ENCODE measurements at places on chromosomes 2 and 18.

- DNase-seq: no peak
These were observed 70.3 kb upstream of the DOCK10 start for GRCh38 chr2:225112362-225113126.

DNA sequence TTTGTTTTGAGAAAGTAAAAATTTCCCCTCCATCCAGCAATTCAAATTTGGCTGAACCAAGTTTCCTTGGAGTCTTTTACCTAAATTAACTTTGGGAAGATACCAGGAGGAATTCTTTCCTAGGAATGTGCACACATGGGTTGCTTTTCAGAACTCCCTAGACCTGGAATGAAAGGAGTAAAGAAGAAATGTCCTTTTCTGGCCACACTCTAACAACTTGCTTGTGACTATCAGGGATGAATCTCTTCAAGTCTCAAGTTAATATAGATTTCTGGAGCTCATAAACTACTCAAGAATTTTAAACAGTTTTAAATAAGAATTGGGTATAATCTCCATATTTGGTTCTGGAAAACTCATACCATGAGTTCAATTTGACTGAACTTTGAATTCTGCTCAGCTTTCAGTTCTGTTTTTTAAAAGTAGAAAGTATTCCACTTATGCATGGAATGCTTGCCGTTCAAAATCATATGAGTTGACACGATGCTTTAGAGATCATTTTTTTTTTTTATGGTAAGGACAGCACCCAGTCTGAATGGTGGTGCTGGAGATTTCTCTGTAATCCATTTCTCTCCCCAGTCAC lies 7.7 kb downstream of the RASGRP3 start:
- DNase-seq: no peak

GRCh38 chr2:126769118-126769517 lies 113.2 kb downstream of the GYPC start:
- DNase-seq: no peak

GRCh38 chr2:167484875-167485274 lies 596.6 kb downstream of the XIRP2 start:
- no peak for DNase-seq

DNA sequence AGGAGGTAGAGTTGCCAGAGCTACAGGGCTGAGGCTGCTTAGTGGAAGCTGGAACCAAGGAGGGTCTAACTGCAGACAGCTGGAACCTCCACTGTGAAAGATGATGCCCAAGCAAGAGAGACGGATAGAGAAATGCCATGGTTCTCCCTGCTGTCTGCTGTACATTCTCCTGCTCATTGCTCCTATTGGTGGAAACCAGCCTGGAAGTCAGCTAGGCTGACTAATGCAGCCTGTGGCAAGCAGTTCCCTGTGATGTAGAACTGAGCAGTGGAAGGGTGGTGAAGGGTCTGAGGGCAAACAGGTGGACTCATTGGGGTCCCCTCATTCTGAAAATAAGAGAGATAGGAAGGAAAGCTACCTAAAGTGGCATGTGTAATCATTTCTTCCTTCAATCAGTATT lies 563.6 kb downstream of the SLC4A3 start:
- DNase-seq: no peak

GRCh38 chr2:179479947-179480346 lies 215.3 kb upstream of the SESTD1 start:
- DNase-seq: no peak

DNA sequence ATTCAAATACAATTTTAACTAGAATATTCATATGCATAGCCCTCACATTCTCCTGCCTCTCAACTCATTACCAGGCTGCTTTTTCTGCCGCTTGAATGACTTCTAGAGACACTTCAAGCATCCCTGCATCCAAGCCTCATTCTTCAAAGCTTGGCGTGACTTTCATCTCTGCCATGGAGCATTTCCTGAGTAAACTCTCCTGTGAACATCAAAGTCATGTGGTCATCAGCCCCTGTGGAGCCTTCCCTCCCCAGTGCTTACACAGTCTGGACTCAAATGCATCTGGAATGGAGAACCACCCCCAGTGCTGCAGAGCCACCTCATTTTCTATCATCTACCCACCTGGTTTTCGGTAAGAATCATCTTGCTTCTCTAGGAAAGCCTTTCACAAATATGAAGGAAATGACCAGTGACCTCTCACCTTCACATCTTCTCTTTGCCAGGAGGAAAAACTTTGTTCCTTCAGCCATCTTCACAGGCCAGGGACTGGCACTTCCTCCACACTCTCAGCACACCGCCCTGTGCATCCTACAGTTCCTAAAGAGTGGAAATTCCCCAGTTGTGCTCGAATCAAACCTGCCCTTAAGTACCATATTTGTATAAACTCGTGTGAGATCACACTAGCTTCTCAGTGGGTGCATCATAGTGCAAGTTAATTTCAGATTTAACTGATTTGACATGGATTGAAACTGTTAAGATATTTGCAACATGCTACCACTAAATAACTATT lies 116.4 kb downstream of the COL6A3 start:
- DNase-seq: peak; percentile 44

DNA sequence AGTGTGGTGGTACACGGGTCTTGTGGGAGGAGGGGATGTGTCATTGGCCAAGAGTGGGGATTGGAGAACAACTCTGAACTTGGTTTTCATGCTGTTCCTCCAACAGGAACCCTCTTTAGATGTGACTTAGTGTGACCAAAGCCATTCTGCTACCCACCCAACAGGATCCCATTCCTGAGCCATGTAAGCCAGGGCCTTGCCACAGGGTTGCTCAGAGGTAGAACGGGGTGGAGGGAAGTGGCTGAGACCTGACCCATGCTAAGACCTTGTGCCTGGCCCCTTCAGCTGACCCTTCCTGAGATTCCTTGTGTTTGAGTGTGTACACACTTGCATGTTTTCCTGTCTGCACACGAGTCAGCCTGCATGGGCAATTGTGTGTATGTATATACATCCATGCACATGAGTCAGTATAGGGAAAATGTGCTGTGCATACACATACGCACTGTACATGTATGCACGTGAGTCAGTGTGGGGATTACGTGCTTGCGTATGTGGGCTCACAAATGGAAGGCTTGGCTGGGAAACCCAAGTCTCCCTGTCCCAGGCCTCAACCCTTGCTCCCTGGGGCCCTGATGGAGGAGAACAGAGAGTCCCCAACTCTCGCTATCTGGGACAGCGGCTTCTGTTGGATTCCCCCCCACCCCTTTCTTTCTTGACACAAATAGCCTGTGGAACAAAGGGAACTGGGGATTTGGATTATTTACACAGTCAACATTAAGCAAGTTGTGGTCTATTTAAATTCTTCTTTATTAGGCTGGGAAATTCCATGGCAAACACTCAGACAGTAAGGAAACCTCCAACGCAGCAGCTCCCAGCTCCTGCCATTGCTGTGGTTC lies 339.8 kb downstream of the DYSF start:
- no peak for DNase-seq

GRCh38 chr2:190477661-190478454 lies 56.7 kb downstream of the NEMP2 start:
- DNase-seq: peak; percentile 28

DNA sequence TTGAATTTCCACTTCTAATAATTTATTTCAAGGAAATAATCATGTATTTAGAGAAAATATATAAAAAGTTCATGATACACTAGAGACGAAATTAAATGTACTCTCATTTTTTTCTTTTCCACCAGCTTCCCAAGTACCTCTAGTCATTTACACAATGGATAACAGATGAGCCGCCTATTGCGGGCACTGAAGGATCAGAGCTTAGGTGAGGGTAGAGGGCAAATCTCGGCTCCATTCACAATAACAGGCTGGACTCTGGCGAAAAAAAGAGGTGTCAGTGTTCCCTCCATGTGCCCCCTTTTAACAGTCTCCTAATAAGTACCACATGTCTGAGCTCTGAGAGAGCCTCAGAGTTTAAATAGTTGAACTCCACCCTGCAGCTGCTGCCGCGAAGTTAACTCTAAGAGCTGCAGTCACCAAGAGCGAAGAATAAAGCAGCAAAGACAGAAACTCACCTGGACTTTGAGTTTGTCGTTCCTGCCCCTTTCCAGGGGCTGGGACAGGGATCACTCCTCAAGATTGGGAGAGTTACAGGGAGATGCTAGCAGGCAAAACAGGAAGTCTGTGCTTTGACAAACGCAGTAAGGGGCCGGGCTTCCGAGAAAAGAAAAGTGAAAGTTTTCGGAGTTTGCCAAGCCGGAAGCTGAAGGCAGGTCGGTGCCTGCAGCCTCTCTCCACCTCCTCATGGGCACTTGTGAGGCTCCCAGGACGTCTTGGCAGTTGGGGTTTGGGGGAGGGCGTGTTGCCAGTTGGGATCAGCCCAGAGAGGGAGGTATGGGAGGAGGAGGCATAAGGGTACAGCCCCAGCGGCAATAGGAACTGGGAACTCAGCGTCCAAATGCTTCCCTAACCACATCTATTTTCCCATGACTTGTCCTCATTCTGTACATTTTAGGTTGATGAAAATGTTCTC lies at the start of gene SP110:
SP110 (minus strand) TSS at position 566 of the 913 bp plus-strand sequence. CDS start 3,057 bp downstream, outside the sequence.
- DNase-seq: peak; percentile 88

GRCh38 chr2:98647636-98648035 lies 39.2 kb downstream of the UNC50 start:
- DNase-seq: no peak

DNA sequence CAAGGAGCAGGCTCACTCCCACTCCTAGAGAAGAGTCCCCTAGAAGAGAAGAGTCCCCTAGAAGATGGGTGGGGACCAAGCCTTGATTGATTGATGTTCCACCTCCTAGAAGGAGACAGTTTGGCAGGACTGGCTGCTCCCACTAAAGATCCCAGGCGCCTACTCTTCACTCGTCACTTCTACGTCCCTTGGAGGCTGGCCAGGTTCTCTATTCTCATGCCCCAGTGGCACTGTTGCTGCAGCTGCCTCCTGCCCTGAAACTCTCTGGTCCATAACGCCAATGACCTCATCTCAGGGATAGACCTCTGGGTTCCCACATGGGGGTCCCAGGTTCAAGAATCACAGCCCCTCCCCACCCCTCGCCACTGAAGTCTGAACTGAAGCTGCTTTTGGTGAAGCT lies 2.5 kb upstream of the SP140L start:
- DNase-seq: no peak

- peak; percentile 63 for DNase-seq
These were observed 622 bp downstream of the RAB12 start for GRCh38 chr18:8609659-8610458.

- DNase-seq: peak; percentile 3
These were observed 738.2 kb downstream of the LRP1B start for GRCh38 chr2:141392517-141393213.

- DNase-seq: no peak
These were observed 26.0 kb downstream of the ABCB11 start for GRCh38 chr2:169005080-169005598.

DNA sequence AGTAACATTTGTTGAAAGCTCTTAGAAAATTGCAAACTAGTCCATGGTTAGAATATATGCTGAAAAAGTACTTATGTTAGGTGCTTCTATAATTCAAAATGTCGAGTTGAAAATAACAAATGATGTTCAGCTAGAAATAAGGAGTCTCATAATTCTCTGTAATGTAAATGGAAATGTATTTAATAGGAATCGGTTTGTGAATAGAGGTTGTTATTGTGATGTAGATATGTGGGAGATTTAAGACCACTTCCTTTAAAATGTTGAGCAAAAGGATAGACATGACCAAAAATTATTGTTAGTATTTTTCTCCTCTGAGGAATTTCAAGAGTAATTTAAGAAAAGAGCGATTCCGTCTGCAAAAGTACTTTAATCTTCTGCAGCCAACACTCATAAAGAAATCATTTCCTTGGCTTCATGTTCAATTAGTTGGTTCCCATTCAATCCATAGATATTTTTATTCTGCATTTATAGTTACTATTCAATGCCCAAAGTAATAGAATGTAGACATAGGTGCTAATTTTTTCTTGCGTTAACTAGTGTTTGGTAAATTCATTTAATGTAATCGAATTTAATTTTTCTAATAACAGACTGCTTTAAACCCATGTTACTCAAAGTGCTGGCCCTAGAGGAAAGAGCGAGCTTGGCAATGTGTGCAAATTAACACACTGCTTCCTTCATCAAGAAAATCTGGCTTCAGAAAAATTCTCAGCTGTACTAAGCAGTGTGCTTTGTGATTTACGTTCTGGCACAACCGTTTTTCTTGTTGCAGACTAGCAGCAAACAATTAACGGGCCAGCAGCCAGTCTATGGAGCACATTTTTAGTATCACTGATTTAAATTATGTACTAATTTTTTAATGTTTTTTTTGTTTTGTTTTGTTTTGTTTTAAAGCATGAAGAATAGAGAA lies 32.2 kb downstream of the FN1 start:
- no peak for DNase-seq

Measured in eye (tissue), 1 donor.